ENCODE measurements at places on chromosomes 7 and 10.
A peak's percentile ranks its signal among the peaks of the same experiment; 100 is the strongest.

DNA sequence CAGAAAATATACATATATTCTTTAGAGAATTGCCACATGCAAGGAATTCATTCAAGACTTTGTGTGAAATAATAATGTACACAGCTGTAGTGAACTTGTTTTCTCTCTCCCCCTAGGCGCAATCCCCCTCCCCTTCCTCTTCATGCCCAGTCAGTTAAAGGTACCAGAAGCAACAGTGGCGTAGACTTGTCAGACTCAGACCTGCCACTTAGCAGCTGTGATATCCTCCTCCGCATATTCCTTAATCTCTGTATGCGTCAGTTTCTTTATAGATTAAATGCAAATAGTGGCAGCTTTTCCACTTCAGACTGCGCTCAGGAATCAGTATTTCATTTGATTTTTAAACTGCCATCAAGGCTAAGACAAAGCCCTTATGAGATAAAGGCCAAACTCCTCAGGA is 364.0 kb downstream of the GFRA1 start:
- no peak for DNase-seq

DNA sequence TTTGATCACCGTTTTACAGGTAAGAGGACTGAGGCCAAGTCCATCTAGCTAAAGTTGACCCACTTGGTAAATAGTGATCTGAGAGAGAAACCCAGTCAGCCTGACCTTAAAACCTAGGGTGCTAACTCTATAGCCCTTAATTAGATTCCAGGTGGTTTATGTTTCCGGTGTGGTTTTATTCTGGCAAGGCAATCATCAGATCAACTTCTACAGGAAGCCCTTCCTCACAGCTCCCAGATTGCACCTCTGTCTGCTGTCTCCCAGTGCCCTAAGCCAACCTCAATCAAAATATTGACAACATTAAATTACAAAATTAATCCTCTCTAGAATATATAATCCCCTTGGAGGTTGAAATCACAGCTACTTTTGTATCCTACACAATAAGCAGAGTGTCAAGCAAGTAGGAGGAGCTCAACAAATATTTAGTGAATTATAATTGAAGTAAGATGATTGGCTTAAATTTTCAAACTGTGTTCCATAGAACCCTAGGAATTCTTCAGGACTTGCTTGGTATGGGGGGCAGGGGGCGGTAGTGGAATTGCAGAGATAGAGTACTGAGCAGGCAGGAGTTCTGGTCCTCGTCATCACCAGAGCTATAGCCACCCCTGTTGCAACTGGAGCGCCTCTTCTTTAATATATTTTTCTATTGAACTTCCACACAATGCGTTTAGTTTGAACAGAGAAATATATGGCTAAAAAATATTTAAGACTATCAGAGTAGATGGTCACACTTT is 692.8 kb upstream of the LRRN3 start:
- no peak for DNase-seq

DNA sequence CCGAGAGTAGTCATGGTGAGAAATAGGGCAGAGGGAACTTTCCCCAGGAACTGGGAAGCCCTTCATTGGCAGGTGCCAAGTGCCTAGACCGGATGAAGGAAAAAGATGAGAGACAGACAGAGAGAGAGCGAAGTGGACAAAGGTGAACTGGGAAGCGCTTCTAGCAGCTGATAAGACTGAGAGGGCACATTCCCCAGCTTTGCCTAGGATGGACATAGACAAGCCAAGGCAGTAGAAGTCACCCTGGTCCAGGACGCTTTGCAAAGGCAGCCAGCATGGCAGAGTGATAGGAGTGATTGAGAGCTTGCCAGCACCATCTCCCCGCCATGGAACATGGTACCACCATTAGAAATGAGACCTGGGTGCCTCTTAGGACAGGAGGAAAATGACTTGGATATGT is 372.8 kb upstream of the MGMT start:
- DNase-seq = no peak

- DNase-seq = no peak
Measured at GRCh38 chr7:134045716-134046115, 81.4 kb upstream of the LRGUK start.

GRCh38 chr7:4067874-4068273 is 614.2 kb upstream of the FOXK1 start:
- no peak for DNase-seq

DNA sequence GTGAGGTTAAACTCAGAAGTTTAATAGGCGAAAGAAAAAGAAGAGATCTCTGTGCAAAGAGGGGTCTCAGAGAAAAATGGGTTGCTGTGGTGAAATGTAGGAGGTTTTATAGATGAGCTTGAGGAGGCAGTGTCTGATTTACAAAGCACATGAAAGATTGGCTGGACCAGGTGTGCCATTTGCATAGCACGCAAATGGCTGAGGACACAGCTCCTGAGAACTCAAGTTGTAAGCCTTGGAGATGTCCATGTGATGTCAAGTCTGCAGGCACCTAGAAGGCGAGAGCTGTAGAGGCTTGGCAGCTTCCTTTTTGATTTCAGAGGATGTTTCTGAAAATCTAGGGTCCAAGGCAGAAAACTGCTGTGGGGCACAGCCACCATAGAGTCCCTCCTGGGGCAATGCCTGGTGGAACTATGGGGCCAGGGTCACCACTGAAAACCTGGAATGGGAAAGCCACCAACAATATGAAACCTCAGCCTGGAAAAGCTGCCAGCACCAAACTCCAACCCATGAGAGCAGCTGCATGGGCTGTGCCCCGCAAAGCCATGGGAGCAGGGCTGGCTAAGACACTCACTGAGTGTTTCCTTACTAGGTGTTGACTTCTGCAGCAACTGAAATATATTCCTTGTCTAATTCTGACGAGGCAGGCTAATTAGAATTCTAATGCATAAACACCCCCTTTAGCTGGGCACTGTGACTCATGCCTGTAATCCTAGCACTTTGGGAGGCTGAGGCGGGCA is 96.9 kb upstream of the TNS3 start:
- no peak for DNase-seq

DNA sequence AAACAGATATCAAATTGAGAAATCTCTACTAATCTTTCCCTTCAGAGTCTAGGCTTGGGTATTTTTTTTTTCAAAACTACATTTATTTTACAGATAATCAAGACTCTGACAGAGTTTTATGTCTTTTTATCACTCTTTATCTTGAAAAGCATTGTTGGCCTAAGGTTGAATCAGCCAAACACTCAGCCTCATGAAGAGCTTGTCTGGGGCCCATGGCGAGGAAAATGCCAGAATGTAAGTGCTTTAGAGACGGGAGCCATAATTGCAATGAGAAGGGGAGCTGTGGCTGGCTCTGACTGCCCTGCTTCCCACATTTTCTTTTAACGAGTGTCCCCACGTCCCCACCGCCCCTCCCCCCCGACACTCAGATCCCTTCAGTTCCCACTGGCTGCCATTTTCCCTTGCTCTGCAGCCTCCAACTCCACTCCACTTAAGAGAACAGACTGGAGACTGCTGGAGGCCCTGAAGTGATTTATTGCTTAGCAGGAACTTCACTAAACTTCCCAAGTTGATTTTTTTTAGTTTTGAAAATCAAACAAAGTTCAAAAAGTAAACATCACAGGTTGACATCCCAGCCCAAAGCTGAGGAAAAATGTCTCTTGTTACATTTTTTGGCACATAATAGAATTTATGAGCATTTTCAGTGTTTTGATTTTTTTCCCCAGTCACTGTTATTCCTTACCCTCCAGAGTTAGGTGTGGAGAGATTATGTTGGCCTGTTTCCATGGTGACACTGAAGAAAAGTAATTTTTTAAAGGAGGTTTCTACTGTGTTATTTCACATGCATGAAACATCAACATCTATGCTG is 637.5 kb upstream of the GALNT17 start:
- no peak for DNase-seq

GRCh38 chr10:59937720-59938119 is 31.4 kb upstream of the CCDC6 start:
- no peak for DNase-seq

DNA sequence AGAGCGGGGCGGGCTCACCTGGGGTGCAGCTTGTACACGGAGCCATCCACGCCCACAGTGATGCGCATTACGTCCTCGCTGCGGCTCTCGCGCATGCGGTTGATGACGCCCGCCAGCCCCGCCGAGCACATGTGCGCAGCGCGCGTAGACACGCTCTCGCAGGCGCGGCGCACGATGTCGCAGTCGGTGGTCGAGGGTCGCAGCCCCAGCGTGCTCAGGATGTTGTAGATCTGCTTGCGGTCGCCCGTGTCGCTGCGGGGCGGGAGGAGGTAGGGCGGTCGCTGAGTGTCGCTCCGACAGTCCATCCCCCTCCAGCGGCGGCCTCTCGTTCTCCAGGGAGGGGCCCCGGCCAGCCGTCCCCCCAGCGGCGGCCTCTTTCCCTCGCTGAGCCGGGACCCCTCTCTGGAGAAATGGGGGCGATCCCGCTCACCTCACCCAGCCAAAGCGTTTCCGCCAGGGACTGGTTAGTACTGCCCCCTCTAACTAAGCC is 4.4 kb upstream of the MYL7 start:
- peak; percentile 82 for DNase-seq

GRCh38 chr7:18177129-18177814 is 149.6 kb upstream of the PRPS1L1 start:
- DNase-seq = no peak

DNA sequence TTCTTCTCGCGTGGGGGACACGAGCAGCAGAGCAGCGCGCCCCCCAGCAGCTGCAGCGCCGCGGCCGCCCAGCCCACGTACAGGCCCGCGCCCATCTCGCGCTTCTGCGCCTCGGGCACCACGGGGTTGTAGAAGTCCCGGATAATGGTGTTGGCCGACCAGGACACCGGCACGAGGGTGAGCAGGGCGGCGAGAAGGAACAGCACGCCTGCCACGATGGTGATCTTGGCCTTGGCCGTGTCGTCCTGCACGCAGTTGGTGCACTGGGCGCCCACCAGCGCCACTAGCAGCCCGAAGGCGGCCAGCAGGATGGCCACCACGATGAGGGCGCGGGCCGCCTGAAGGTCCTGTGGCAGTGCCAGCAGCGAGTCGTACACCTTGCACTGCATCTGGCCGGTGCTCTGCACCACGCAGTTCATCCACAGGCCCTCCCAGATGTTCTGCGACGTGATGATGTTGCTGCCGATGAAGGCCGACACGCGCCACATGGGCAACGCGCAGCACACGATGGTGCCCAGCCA is 529 bp downstream of the CLDN3 start:
- no peak for DNase-seq

DNA sequence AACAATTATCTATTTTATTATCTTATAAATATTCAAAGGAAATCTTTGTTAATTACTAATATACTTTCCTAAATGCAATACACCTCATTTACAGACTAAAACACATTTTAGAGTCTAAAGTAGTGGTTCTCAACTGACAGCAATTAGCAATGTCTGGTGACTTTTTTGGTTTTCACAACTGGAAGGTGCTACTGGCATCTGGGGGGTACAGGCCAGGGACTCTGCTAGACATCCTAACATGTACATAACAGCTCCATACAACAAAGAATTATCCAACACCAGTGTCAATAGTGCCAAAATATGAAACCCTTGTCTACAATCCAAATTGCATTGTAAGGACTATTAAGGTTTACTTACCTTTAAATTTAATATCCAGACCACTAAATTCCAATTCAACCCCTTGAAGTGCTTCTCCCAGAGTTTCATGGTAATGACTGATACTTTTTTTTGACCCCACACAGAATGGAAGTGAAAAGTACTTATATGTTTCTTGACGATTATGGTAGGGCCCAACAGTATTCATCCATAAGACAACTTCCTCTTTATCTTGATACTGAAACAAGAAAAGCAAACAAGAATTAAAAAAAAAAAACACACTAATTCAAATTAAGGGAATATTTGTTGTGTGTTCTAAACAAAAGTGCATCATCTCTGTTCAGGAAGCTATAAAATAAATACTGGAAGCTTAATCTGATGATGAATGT is 10.4 kb downstream of the TM9SF3 start:
- no peak for DNase-seq

DNA sequence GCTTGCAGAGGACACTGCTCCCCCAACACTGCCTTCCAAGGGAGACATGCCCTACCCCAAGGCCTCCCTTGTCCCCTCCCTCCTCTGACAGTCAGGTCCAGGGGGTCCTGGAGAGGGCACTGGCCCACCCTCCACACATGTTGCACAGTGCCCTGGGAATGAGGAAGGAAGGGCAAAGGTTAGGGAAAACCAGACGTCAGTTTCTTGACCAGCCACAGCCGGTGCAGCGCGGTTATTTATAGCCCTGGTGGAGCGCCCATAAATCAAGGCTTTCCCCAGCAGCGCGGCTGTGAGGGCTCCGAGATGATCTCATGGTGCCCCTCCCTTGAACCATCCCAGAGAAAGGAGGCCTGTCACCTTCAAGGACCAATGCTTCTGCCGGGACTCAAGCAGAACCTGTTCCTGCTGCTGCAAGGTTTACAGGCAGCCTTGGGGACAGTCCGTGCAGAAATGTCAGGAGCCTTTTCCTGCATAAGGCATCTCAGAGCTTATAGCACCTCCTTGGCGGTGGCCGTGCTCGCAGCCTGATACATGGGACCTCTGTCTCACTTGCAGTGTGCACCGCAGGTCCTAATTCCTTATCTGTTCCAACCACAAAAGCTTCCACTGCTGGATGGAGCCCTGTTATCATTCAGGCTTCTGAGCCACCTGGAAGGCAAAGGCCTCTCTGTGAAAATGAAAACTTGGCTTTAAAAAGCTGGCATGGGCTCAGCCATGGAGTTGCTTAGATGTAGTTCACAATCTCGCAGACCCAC is 127.3 kb downstream of the LHPP start:
- DNase-seq = peak; percentile 64

- no peak for DNase-seq
Measured at GRCh38 chr7:133836666-133837065, 290.5 kb upstream of the LRGUK start.

DNA sequence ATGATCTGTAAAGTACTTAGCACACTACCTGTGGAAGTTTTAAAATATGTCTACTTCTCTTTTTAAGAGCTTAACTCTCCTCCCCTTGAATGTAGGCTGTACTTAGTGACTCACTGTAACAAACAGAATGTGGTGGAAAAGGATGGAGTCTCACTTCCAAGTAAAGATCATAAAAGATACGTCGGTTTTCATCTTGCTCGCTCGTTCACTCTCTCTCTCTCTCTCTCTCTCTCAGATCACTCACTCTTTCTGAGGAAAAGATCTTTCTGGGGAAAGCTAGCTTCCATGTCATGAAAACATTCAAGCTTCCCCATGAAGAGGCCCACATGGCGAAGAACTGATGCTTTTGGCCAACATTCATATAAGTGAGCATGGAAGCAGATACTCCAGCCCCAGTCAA is 5.5 kb downstream of the CHUK start:
- no peak for DNase-seq

DNA sequence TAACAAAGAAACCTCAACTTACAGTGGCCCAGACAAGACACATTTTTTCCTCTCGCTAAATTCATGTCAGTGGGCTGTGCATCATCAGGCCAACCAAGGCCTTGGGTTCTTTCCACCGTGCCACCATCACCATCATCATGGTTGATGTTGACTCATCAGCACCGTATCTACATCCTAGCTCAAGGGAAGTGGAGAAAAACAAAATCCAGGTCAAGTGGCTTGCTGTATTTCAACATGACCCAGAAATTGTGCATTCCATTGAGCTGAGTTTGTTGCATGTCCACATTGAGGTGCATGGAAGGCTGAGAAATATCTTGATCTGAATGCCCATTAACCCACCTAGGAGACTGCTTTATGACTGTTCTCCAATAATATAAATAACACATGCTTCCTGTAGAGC is 312.4 kb upstream of the CDC14C start:
- DNase-seq = no peak
